ENCODE measurements at places on chromosomes 7 and 10. TPM values are rescaled to one million over a fixed set of nuclear protein-coding genes. Genes with fewer than 3 reads are reported as not detected.

DNA sequence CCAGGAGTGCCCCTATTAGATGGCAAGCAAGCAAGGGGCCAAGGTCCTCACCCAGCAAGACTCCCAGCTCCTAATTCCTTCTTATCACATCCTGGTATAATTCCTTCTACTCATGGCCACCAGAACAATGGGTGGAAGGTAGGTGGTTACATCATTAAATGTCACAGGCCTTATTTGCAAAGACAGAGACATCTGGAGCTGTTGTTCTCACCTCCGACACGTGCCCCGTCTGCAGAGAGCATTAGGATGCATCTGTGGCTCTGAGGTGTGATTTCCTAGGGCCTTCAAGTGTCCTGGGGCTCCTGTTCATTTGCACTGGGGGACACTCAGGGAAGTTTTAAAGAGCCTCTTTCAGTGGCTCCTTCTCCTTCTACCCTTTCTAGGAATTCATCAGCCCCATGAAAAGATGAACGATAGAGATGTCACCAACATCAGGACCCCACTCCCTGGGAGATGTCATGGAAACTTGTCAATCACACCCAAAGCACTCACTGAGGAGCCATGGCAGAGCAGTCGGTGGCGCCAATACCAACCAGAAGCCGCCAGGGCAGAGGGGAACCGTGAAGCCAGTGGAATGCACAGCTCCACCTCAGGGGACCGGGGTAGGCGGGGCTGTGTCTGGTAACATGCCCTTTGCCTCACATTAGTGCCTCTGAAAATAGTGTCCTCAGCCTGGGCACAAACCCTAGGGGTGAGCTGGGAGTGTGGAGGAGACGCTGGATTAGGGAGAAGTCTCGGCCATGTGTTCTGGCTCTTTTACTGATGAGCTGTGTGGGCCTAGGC is 2.9 kb upstream of the ATP6V0E2 start:
- no peaks in the 10 kb centered on the region for H3K36me3 ChIP-seq
- peaks cover 16% of the 10 kb centered on the region for H3K4me1 ChIP-seq
- H3K4me3 ChIP-seq: no peak overlapping the region
- H3K27ac ChIP-seq: no peak overlapping the region
- DNase-seq: no peak
- no peaks in the 10 kb centered on the region for H3K27me3 ChIP-seq

DNA sequence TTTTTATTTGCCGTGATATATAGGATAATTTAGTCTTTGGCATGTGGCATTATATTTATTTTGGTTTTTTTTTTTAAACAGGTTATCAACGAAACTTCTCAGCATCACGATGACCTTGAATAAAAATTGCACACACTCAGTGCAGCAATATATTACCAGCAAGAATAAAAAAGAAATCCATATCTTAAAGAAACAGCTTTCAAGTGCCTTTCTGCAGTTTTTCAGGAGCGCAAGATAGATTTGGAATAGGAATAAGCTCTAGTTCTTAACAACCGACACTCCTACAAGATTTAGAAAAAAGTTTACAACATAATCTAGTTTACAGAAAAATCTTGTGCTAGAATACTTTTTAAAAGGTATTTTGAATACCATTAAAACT is 9.1 kb downstream of the VIM start:
- no peak for DNase-seq
- peaks cover 11% of the 10 kb centered on the region for H3K36me3 ChIP-seq
- no peaks in the 10 kb centered on the region for H3K27me3 ChIP-seq
- H3K4me3 ChIP-seq: no peak overlapping the region
- H3K4me1 ChIP-seq: no peaks in the 10 kb centered on the region

Gene GBX1
- total RNA-seq: 2.1 TPM

Gene CAV2
- total RNA-seq: 9.4 TPM

DNA sequence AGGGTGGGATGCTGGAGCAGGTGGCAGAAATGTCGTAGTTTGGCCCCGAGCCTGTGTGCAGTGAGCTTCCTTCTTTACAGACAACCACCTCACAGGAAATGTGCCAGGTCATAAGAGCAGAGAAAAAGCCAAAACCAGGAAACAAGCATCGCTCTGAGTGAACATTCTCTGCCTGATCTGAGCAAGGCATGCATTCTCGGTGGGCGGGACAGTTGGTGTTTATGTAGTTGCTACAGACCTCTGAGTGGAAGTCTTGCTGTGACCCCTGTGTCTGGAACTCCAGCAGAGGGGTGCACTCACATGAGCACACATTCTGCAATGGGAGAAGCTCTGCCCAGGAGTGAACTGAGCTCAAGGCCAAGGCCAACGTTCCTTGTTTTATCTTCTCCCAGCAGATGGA is 230.1 kb downstream of the TCERG1L start:
- DNase-seq: no peak
- no peak overlapping the region for H3K4me3 ChIP-seq
- H3K27me3 ChIP-seq: peaks cover 29% of the 10 kb centered on the region
- H3K4me1 ChIP-seq: peaks cover 2% of the 10 kb centered on the region

Gene DOCK1
- 81.2 TPM for total RNA-seq

Gene CPA2
- 85.0 TPM for total RNA-seq

Gene ACTR3C
- total RNA-seq: 2.3 TPM

DNA sequence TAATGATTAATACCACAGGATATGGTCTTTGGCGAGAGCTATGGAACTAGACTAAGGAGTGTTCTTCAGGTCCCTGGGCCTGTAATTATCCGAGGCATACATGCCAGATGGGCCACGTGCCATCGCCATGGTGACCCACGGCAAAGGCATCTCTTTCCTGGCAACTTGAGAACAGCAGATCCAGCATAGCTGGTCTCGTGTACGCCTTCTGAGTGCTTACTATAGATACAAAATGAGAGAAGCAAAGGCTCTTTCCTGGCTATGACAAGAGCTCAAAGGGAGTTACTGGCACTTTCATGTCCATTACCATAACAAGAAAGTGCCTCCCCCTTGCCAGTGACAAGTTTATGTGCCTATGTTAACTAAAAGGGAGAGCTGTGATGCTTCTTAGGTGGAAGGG is 26.0 kb upstream of the GLI3 start:
- DNase-seq: no peak
- no peak overlapping the region for H3K27ac ChIP-seq
- H3K36me3 ChIP-seq: no peaks in the 10 kb centered on the region
- H3K4me1 ChIP-seq: no peaks in the 10 kb centered on the region

DNA sequence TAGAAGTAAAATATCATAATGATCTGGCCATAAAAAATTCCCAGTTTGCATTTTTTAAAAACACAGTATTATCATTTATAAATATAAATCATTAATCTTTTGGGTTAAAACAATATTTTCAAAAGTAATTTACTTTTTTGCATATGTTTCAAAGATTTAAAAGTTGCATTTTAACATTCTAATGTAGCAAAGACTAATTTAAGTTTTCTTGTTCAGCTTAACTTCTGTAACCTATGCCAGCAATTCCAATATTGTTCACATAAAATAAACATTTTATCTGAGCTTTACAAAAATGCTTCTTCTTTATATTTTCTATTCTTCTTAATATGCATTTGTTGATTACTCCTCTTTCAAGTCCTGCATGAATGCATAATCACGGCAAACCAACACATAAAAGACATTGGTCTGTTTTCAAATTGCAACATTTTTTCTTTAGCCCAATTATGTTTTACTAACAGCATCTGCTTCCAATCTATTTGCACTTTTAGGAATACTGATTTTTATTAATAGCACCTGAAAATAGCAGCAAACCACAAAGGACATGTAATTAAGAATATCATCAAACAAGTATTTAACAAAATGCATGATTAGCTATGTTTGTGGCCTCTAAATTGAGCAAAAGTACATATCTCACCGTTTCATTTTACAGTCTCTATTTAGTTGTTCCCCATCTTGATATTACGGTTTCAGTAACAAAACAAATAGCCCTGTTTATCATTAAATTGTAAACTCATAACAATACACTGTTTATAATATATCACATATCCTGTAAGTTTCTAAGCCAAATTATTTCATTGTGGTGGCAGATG is 286.9 kb upstream of the NFE2L3 start:
- peaks cover 67% of the 10 kb centered on the region for H3K27me3 ChIP-seq
- H3K4me3 ChIP-seq: no peak overlapping the region
- DNase-seq: no peak

- H3K27me3 ChIP-seq: no peaks in the 10 kb centered on the region
- no peaks in the 10 kb centered on the region for H3K36me3 ChIP-seq
- no peak for DNase-seq
- peaks cover 6% of the 10 kb centered on the region for H3K4me1 ChIP-seq
- H3K27ac ChIP-seq: no peak overlapping the region
- no peak overlapping the region for H3K4me3 ChIP-seq
Observed at GRCh38 chr7:32158751-32159745, 88.8 kb upstream of the PDE1C start.

Gene PWWP2B
- 24.3 TPM for total RNA-seq

DNA sequence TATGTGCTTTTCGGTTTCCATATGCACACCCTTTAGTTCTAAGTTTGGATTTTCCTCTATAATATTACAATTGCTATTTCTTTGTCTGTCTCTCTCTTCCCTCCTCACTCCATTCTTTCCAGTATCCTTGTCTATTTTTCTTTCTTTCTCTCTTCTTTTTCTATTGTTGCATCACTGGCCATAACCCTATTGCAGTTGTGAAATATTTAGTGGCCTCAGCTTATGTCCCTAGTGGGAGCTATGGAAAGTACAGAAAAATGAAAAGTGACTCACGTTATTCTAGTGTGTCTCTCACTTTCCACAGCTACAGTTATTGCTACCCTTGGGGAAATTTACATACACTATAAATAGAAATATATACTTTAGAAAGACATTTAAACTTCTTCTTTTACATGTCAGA is 59.1 kb downstream of the CNTNAP2 start:
- H3K27me3 ChIP-seq: no peaks in the 10 kb centered on the region
- no peak overlapping the region for H3K4me3 ChIP-seq
- no peak for DNase-seq
- no peaks in the 10 kb centered on the region for H3K36me3 ChIP-seq
- no peak overlapping the region for H3K27ac ChIP-seq

GRCh38 chr10:19987931-19988330 is 171.7 kb downstream of the PLXDC2 start:
- H3K27me3 ChIP-seq: no peaks in the 10 kb centered on the region
- H3K4me1 ChIP-seq: peaks cover 16% of the 10 kb centered on the region
- no peak overlapping the region for H3K27ac ChIP-seq
- no peak overlapping the region for H3K4me3 ChIP-seq

DNA sequence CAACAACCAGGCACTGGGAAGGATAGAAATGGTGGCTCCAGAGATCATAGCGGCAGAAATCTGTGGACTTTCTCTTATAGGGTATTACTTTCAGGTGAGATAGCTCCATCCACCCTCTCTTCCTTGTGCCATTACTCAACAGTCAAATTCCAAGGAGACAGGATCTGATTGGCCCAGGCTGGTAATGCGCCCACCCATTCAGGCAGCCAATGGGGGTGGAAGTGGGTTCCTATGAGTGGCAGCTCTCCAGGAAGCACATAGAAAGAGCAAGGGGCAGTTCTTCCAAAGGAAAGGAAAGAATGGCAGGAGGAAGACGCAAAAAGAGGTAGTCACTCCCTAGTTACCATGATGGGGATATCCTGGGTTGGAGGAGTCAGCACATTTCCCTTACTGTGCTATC is 94.4 kb downstream of the STRA8 start:
- no peaks in the 10 kb centered on the region for H3K4me1 ChIP-seq
- H3K27ac ChIP-seq: no peak overlapping the region
- H3K36me3 ChIP-seq: no peaks in the 10 kb centered on the region
- no peak for DNase-seq
- no peak overlapping the region for H3K4me3 ChIP-seq

GRCh38 chr10:200405-200804 is 65.2 kb downstream of the ZMYND11 start:
- DNase-seq: no peak
- no peak overlapping the region for H3K27ac ChIP-seq
- H3K4me1 ChIP-seq: peaks cover 2% of the 10 kb centered on the region
- no peaks in the 10 kb centered on the region for H3K27me3 ChIP-seq
- H3K36me3 ChIP-seq: peaks cover 3% of the 10 kb centered on the region

GRCh38 chr10:122656741-122657140 is 42.9 kb downstream of the C10orf120 start:
- H3K36me3 ChIP-seq: no peaks in the 10 kb centered on the region
- H3K27me3 ChIP-seq: peaks cover 70% of the 10 kb centered on the region
- H3K4me1 ChIP-seq: no peaks in the 10 kb centered on the region

Data from progenitor cell of endocrine pancreas (in vitro differentiated cells).